ENCODE measurements at places on chromosomes 6 and 20.
A peak's percentile ranks its signal among the peaks of the same experiment; 100 is the strongest.

DNA sequence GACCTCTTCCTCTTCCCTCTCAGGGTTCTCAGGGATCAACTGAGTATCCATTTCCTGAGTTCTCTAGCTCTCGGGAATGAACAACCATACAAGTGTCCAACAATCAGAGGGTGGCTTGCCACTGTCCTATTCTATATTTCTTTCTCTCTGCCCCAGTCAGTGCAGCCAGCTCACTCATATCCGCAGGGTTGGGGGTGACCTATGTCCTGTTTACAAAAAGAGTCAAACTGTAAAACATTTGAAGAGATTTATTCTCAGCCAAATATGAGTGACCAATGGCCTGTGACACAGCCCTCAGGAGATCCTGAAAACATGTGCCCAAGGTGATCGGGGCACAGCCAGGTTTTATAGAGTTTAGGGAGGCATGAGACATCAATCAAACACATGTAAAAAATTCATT is 10.8 kb upstream of the BTN3A2 start:
- no peak for DNase-seq

GRCh38 chr6:101758368-101758767 is 364.9 kb downstream of the GRIK2 start:
- no peak for DNase-seq

DNA sequence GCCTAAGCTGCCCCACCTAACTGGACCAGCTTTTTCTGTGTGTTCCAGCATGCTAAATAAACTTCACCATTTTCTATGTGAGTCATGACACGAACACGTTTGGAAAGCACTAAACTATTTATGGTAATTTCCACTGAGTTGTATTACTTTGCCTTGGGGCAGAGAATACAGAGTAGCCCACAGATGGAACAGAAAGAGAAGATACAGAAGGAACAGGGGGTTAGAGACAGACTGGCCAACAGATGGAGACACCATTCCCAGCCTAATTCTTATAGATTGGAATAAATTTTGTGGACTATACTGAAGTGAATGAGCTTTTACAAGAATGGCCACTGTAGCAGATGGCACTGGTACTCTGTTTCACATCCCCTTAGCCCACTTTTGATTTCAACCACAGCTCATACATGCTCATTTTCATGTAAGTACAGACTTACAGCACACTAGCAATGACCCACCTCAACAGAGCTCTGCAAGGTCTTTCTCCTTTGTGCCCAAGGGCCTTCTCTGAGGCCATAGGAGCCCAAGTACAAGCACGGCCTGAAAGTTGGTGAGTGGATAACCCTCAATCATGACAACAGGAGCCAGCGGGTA is 13.1 kb upstream of the NT5DC1 start:
- DNase-seq, result peak; percentile 32

GRCh38 chr6:106244931-106245330 is 80.6 kb downstream of the ATG5 start:
- DNase-seq, result no peak
